ENCODE measurements at places on chromosomes 4 and X.
A peak's percentile ranks its signal among the peaks of the same experiment; 100 is the strongest.

- no peak overlapping the region for H3K27ac ChIP-seq
- no peak overlapping the region for H3K4me3 ChIP-seq
- no peaks in the 10 kb centered on the region for H3K27me3 ChIP-seq
- H3K4me1 ChIP-seq, result no peaks in the 10 kb centered on the region
- DNase-seq, result no peak
These were observed 189.5 kb downstream of the ARAP2 start for GRCh38 chr4:36054694-36055422.

GRCh38 chr4:15253349-15253748, 174.5 kb upstream of the C1QTNF7 start:
- no peak overlapping the region for H3K27ac ChIP-seq
- H3K27me3 ChIP-seq, result no peaks in the 10 kb centered on the region
- H3K36me3 ChIP-seq, result no peaks in the 10 kb centered on the region
- no peaks in the 10 kb centered on the region for H3K4me1 ChIP-seq

DNA sequence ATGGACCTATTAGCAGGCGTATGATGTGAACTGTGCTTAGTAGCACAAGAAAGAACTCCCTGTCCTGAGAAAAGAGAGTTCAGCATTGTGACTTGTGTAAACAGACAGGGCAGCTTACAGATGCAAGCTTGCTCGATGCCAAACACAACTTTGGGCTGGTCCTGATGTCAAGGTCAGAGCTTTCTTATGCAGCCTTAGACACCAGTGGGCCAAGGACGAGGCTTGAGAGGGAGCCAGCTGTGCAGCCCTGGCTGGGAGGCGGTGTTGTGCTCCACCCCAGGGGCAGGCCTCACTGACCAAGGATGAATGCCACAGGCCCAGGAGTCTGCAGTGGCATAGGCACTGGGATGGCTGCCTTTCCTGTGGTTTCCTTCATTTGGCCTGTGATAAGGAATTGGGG, 35.4 kb downstream of the JADE1 start:
- peaks cover 5% of the 10 kb centered on the region for H3K36me3 ChIP-seq
- H3K4me3 ChIP-seq, result no peak overlapping the region
- H3K27ac ChIP-seq, result no peak overlapping the region
- DNase-seq, result peak; percentile 74
- no peaks in the 10 kb centered on the region for H3K4me1 ChIP-seq

- H3K4me1 ChIP-seq, result no peaks in the 10 kb centered on the region
- H3K36me3 ChIP-seq, result no peaks in the 10 kb centered on the region
- no peak for DNase-seq
- H3K27me3 ChIP-seq, result no peaks in the 10 kb centered on the region
- no peak overlapping the region for H3K27ac ChIP-seq
These were observed 202.0 kb downstream of the PAPSS1 start for GRCh38 chr4:107518076-107518475.

DNA sequence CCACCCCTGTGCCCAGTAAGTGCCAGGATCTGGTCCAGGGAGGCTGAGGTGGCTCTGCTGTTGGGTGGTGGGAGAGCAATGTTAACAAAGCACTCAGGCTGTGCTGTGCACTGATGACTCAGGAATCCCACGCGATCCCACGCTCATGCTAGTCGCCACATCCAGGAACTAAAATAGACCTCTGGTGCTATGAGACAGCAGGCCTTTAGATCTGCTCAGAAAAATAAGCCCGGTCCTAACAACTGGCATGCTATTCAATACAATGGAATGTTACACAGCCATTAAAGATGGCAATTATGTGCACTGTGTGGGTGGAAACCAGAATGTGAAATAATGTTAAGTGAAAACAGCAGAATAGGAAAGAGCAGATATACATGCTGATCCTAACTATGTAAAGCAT, 26.0 kb downstream of the ARL13A start:
- no peaks in the 10 kb centered on the region for H3K36me3 ChIP-seq
- H3K4me1 ChIP-seq, result no peaks in the 10 kb centered on the region
- DNase-seq, result no peak
- H3K27me3 ChIP-seq, result peaks cover 4% of the 10 kb centered on the region
- no peak overlapping the region for H3K27ac ChIP-seq
- no peak overlapping the region for H3K4me3 ChIP-seq
